Keratinocyte (primary cell): ENCODE measurements at places on chromosomes 5 and 9.

- DNase-seq: no peak
These were observed 121.7 kb downstream of the DEPDC1B start for GRCh38 chr5:60578315-60578714.

DNA sequence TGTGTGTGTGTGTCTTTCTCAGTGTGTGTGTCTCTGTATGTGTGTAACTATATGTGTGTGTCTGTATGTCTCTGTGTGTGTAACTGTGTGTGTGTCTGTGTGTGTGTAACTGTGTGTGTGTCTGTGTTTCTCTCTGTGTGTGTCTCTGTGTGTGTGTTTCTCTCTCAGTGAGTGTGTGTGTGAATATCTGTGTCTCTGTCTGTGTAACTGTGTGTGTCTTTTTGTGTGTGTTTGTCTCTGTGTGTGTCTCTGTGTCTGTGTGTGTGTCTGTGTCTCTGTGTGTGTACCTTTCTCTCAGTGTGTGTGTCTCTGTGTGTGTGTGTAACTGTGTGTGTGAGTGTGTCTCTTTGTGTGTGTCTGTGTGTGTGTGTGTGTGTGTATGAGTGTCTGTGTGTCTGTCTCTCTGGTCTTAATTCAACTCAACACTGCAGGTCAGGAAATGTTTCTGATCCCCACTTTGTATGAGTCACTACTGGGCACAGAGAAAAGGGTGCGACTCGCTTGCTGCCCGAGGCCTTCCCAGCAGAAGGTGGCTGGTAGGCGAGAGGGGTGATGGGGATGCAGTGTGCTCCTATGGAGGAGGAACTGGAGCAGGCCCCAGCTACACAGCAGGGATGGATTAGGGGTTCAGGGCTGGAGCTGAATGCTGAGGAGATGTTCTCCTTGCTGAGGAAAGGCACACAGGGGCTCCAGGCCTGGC is 52.1 kb downstream of the NSG2 start:
- no peak for DNase-seq

- no peak for DNase-seq
These were observed 53.9 kb upstream of the TRIM32 start for GRCh38 chr9:116632990-116633838.

DNA sequence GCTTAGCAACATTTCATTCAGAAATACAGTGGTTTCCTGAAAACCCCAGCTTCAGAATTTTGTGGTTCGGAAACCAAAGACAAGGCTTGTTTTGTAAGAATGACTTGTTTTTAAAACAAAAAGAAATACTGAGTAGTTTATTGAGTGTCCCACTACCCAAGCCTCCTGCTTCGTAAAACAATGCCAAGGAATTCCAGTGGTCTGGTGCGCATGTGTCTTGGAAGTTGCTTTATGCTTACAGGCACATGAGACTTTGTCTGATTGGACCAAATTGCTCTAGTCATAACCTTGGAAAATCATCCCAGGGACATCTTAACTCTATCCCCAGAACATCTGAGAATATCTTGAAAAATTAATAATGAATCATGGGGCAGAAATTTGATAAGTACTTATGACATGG is 77.1 kb upstream of the FST start:
- DNase-seq: no peak

DNA sequence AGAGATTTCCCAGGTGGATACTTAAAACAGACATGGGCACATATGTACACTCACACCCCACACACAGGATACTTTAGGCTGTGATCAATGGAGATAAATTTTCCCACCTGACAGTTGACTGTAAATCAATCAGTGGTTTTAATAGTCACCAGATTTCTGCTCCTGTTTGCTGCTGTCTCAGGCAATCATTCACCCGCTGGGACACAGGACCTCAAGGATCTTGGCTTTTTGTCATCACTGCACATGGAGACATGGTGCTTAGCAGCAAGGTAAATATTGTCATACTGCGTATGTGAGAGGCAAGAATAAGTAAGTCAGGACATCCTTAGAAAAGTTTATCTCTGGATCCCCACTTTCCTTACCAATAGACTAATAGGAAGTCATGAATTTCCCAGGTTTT is 60.8 kb upstream of the KLF9 start:
- no peak for DNase-seq

GRCh38 chr9:87099407-87099806 is 152.1 kb upstream of the GAS1 start:
- no peak for DNase-seq

DNA sequence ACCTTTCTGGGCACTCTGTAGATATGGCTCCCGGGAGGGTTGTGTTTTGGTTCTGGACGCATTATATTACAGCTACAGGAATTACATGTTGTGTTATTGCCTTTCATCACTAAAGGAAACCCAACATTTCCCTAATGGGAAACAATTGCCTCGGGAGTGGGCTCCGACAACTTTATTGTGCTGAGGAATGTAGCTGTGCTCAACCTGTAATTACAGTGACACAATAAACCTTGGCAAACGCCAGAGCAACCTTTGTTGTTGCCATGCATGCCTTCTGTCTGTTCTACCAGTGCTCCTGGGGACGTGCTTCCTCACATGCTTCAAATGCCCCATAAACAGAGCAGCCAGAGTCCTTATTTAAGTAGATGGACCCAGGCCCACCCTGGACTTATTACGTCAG is 182.4 kb downstream of the DIRAS2 start:
- DNase-seq: no peak

DNA sequence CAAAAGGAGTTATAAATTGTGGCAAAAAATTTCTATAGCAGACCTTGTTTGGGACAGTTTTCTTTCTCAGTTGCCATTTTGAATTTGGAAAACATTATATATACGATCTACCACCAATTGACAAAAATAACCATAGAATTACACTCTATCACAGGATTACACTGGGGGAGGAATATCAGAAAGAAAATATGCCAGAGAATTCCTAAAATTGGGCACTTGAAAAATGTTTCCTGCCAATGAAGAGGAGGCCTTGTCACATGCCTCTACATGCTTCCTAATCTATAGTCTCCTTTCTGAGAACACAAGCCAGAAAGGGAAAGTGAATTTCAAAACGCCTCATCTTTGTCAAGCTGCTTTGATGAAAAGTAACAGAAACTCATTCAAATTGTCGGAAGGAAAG is 78.5 kb upstream of the DNAH5 start:
- no peak for DNase-seq

DNA sequence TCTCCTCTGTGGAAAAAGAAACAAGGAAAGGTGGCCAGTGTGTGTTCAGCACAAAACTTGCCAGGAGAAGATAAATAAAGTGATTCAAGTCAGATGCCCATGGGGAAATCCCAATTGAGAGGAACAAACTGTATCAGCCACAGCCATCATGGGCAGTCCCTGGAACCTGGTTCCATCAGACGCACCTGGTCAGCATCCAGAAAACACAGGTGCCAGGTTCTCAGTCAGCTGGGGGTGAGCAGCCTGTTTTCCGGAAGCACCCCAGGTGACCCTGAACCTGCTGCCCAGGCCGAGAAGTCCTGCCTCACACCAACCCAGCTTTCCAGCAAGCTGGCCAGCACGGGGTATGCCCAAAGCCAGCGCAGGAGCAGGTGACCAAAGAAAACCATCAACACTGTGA is 30.5 kb downstream of the PTCH1 start:
- DNase-seq: no peak

- DNase-seq: no peak
These were observed 42.7 kb upstream of the NUDT12 start for GRCh38 chr5:103605277-103605676.

DNA sequence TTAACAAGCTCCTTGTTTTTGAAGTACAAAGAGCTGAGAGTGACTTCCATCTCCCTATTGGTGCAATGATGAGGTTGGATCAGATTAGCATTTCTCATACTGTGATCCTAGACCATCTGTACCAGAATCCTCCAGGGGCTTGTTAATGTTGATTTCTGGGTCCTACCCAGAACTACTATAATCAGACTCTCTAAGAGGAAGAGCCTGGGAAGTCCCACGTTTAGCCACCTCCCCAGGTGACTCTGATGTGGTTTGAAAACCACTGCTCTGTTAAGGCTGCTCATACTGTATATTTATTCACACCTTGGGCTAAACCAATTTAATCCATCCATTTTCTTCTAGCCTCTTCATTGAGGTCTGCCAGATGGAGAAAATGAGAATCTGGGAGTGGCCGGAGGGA is 49.6 kb upstream of the SMIM32 start:
- no peak for DNase-seq

DNA sequence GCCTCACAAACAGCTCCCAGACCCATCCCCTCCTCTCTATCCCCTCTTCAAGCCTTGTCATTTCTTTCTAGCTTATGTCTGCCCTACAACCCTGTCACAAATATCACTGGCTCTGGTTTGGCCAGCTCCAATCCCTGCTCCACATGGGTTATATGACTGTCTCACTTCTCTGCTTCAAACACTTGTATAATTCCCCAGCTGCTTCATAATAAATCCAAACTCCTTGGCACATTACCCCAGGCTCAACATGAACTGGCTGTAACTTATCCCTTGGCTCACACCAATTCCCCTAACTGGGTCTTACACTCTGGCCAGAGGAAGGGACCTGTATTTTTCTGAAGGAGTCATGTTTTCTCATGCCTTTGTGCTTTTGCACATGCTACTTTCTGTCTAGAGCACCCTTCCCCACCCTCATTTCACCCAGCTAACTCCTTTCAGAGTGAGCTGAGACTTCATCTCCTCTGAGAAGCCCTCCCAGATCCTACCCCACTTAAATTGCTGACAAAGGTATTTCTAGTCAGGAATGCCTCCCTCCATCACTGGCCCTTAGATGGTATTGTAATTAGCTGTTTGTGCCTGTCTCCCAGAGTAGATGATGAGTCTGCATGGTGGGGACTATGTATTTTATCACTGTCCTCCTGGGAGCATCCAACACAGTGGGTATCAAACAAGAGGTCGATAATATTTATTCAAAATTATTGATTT is 5.3 kb downstream of the PRXL2C start:
- no peak for DNase-seq

DNA sequence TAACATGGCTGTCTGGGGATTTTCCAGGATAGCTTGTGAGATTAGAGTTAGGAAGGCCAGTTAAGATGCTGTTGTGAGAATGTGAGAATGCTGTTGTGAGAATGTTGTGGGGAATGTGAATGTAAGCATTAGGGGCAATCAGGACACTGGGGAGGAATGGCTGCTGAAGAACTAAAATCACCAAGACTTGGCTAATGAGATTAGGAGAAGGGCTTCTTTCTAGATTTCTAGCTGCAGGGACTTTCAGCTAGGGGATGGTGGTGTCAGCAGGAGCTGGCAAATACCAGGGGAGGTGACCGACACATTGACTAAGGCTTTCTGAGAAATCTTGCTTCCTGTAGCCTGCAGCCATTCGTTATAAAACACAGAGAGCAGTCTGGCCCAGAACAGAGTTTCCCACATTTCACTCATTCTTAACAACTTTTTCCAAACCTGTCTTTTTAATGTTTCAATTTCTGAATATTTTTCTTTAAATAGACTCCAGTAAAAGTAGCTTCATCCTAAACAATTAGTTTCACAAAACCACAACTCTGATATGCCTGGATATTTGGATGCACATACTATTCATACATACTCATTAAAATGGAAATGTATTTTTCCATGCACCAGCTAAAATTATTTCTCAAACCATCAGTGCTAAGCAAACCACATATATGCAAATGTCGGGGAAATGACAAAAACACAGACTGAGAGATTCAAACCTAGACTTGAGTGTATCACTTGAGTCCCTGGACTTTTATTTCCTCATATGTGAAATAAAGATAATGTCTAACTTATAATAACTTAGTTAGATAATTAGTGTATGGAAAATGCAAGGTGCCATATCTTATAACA is 89.3 kb upstream of the TNC start:
- DNase-seq: no peak

- DNase-seq: no peak
These were observed 14.5 kb downstream of the TBCA start for GRCh38 chr5:77761606-77762005.

DNA sequence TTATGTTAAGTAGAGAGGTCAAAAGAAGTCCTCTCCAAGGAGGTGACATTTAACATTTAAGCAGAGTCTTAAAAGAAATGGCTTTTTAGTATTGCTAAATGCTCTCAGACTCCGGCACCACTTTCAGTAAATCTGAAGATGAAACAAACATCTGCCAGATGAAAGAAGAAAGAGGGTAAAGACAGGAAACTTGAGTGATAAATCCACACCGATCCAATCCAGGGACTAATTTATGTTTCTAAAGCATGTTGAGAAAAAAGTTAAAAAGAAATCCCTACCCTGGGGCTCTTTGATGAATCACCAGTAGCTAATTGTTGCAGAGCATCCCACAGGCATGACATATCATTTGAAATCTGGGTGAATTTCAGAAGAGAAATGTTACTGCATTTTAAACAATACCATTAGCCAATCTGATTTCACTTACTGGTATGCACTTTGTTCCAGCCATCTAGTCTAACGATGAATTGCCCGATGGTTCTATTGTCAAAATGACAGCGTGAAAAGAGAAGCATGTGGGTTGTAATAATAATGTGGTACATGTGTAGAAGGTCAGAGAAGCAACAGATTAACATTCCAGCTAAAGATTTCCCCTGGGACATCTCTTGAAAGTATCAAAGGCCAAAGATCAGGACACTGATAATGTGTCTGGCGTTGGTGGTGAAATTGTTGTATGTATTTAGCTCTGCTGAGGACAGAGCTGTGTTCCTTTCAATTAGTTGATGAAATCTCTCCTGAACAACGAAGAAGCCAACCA is 485.7 kb downstream of the CSNK1G3 start:
- DNase-seq: peak; percentile 9

- no peak for DNase-seq
These were observed 37.3 kb downstream of the CFAP77 start for GRCh38 chr9:132447346-132447745.

- DNase-seq: peak; percentile 75
These were observed 80.4 kb upstream of the ADAMTSL1 start for GRCh38 chr9:18393340-18394130.

GRCh38 chr9:107270580-107270979 is 12.5 kb upstream of the RAD23B start:
- DNase-seq: no peak

DNA sequence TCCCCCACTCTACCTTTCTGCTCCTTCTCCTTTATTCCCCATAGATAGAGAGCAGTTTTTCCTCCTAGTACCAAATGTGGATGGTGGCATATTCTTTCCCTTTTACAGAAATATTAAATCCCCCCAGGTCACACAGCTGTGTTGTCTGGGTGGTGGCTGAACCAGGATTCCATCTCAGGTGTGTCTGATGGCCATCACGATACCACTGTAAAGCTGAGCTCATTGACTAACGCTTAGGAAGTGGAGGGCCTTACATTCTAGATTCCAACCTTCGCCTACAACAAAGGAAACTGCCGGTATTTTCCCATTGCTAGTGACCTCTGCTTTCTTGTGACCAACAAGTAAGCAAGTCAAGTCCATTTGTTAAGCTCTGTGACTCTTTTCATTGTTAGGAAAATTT is 131.9 kb upstream of the KLF4 start:
- no peak for DNase-seq
